ENCODE measurements at places on chromosomes 11 and 22. TPM values are rescaled to one million over a fixed set of nuclear protein-coding genes. Genes with fewer than 3 reads are reported as not detected.

CLDN5 gene
- total RNA-seq, result 38.9 TPM

PGA4 gene
- total RNA-seq, result not detected

SLC22A6 gene
- not detected for total RNA-seq

TKFC gene
- 99.8 TPM for total RNA-seq

SLC2A11 gene
- total RNA-seq, result 15.0 TPM

TESMIN gene
- 7.7 TPM for total RNA-seq

IL18BP gene
- 13.1 TPM for total RNA-seq

KCNK4 gene
- not detected for total RNA-seq

FAM180B gene
- total RNA-seq, result 0.29 TPM

NCAM1 gene
- total RNA-seq, result 26.7 TPM

GPR137 gene
- total RNA-seq, result 31.0 TPM

TMA7B gene
- total RNA-seq, result 0.47 TPM

RAG1 gene
- total RNA-seq, result 1.1 TPM

PAAF1 gene
- total RNA-seq, result 24.6 TPM

ANGPTL5 gene
- total RNA-seq, result not detected

ACRV1 gene
- total RNA-seq, result not detected

Measured in ureter (tissue), 1 donor.